ENCODE measurements at places on chromosomes 1 and 21.
A peak's percentile ranks its signal among the peaks of the same experiment; 100 is the strongest.

DNA sequence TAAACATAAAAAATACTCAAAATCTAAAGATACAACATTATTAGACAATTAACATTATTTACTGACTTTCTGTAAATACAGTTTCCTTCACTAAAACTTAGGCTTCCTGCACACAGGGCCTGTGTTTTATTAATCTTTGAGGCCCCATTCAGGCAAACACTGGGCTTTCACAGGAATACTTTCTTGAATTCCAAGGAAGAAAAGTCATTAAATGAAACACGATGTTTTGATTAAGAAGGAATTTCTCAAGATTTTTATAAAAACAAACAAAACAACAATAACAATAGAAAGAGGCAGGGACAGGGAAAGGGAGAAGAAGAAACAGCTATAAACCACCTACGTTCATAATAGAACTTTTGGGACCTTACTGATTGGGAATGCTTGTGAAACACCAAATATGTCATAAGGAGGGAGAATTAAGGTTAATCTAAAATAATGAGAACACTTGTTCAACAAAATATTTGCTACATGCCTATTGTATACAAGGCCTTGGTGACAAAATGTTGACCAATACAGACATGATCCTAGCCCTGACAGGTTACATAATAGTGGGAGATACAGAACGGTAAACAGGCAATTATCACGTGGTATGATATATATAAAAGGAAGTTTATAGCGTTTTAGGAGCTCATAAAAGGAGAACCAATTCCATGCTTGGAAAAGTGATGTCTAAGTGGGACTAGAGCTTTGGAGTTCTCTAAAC is 3.6 kb downstream of the DDAH1 start:
- DNase-seq, result no peak

GRCh38 chr1:30044656-30045144 is 678.7 kb downstream of the MATN1 start:
- no peak for DNase-seq

- DNase-seq, result peak; percentile 39
These were observed 22.4 kb downstream of the ARMH1 start for GRCh38 chr1:44696789-44697345.

DNA sequence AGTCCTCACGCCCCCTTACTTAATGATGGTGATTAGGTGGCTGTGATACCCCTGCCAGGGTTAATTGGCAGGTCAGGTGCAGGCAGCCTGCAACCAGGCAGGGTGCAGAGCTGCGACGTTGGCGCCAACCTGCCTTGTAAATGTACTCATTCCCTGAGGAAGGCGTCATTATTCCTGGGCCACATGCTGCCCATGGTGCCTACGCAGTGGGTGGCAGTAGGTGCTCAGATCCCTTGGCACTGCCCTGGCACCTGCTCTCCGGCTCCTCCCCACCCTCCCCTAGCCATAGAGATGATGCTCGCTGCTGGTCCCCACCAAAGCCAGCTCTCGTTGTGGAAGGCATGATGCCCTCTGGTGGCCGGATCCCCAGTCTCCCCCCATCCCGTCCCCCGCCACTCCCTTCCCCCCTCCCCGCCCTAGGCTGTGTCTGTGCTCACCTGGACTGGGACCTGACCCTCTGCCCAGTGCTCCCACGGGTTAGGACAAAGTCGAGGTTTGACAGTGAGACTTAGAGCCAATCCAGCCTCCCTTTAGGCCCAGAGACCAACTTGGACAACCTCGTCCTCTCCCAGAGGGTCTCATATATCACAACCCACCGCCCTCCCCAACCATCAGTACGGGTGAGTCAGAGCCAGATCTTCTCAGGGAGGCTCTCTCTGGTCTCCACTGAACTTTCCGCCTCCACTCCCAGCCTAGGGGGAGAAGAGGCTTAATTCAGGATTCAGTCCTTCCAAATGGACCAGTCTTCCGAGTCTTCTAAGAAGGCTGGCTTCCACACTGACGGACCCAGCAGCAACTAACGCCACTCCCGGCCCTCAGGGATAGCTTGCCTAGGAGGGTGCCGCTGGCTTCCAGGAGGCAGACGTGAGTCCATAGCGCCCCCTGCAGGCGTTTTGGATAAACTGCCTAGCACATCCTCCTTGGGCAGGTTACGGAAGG is 5.7 kb downstream of the KRTCAP2 start:
- DNase-seq, result peak; percentile 91

- DNase-seq, result no peak
These were observed 43.0 kb downstream of the PPP2R5A start for GRCh38 chr1:212328248-212328647.

GRCh38 chr1:231839999-231840398 is 213.4 kb downstream of the DISC1 start:
- no peak for DNase-seq

DNA sequence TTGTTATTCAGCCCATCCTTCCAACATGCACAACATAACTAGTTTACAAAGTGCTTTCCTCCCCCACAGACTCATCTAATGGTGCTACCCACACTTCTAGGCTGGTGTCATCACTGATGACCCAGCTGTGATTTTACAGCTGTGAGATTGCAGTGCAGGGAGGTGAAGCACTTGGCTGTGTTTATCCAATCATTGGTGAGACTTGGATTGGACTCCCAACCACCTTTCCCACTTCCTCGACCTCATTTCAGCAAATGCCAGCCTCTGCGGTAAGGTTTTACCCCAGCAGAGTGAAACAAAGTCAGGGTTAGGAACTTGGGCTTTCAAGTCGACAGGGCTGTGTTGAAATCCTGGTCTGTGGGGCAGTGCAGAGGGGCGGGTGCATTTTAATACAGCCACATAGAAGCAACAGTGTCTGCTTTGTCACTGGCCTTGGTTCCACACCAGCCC is 22.1 kb downstream of the ECHDC2 start:
- DNase-seq, result peak; percentile 22

DNA sequence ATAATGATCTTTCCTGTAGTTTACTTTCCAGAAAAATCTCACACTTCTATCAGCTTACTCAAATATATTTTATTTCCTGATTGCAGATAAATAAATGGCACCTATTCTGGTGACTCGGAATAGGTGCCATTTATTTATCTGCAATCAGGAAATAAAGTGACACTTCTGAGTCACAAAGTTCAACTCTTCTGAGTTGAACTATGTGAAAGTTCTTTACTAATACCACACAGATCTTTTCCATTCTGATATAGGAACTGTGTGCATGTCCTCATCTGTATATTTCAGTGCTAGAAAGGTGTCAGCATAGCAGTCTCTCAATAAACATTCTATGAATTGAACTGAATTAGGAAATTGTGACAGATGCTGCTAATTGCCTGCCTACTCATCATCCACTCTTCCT is 4.9 kb upstream of the VCAM1 start:
- no peak for DNase-seq

DNA sequence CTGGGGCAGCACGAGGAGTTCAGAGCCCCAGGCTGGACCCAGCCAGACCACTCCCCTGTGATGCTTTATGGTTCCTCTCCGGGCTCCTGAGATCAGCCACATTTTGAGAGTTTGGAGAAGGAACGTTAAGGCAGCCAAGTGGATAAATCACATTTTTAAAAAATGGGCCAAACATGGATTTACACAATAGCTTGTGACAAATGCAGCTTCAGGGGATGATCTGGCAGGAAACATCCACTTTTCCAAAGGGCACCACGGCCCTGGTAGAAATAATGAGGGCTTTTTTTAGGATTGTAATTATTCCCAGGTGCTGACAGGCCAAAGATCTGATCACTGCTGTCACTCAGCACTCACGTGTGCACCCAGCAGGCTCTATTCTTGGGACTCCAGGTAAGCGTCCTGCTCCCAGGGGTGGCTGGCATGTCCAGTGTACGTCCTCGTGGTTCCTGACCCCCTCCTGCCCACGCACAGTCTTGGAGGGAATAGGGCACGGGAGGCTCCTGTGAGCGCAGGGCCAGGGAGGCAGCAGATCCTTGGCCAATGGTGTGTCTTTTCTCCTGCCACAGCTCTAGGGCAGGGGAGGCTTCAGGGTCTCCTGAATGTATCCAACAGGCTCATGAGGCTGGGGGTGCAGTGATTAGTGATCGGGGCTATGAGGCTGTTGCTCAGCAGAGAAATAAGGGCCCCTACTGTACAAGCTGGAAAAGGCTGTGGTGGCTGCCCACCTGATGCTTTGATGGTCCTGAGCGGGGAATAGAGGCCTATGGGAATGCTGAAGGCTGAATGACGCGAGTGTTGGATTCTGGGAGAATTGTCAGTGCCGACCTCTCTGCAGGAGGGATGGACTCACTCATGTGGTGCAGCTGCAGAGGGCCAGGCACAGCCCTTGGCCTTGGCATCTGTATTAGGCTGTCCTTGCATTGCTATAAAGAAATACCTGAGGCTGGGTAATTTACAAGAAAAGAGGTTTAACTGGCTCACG is 415.7 kb downstream of the PTPRU start:
- no peak for DNase-seq

DNA sequence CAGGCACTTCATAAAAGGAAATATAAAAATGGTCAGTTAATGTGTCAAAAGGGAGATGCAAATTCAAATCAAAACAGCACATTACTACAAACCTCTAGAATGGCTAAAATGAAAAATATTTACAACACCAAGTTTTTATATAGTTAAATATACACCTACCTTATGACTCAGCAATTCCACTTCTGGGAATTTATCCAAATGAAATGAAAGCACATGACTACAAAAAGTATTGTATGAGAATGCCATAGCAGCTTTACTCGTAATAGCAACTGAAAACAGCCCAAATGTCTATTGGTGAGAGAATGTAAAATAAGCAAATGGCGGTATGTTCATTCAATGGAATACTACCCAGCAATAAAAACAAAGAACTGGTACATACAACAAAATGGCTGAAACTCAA is 175.8 kb upstream of the SPAG17 start:
- no peak for DNase-seq

DNA sequence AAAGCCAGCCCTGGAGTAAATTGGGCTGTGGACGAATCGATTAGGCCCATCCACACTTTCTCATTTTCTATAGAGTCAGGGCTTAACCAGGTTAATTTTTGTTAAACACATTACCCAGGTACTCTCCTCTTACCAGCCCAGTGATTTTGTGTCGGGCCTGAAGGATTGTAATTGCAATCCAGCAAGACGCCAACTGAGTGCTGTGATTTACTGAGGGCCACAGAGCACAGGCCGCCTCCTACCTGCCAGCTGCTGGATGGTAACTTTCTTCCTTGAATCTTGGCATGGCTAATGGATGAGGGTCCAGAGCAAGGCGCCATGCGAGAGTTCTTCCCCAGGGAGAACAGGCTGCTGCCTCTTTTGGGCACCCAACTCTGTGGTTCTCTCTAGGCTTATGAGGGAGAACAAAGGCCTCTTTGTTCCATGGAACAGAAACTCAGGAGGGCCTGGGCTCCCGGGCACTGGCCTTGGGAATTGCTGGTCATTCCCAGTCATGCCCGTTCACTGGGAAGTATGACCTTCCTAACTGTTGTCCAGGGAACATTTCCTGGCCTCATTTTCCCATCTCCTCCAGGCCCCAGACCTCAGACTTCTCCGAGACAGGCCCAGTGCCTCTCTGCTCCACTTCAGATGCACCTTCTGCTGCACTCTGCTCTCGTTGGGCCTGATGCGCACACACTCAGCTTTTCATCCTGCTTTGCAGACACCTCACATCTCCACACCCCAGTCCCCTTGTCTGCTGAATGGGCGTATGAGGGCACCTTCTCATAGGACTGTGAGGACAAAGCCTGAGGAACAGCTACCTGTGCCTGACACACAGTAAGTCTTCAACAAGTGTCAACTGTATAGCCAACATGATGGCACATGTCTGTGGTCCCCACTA is 57.3 kb downstream of the SYF2 start:
- DNase-seq, result no peak

- no peak for DNase-seq
These were observed 15.9 kb upstream of the KIF21B start for GRCh38 chr1:201039418-201039817.

GRCh38 chr1:105793536-105794146 is 1262.8 kb upstream of the PRMT6 start:
- peak; percentile 54 for DNase-seq

- no peak for DNase-seq
These were observed 6.4 kb downstream of the PLPPR4 start for GRCh38 chr1:99270646-99271045.

- DNase-seq, result no peak
These were observed 88.5 kb upstream of the GPR88 start for GRCh38 chr1:100449477-100449876.

GRCh38 chr21:29664615-29665014 is 275.2 kb downstream of the GRIK1 start:
- peak; percentile 3 for DNase-seq

GRCh38 chr1:55067022-55067778 is 27.9 kb downstream of the PCSK9 start:
- DNase-seq, result no peak

DNA sequence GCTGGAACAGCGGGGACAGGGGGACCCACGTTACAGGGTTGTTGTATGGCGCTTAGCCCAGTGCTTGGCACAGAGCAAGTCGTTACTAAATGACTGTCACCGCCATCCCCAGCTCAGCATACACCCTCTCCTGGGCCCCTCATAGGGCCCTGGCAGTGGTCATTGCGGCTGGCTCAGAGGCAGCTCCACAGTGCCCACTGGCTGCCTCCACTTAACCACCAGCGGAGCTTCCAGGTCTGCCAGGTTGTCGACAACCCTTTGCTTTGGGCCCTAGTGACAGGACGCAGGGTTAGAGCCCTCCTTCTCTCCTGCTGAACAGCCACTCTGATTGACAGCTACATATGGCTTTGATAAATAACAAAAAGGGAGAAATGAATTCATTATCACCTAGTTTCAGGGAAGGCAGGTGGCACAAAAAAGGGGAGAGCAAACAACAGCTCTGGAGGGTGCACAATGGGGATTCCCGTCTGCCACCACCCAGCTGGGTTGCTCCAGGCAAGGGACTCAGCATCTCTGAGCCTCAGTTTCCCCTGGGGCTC is 4.8 kb downstream of the EFHD2 start:
- no peak for DNase-seq

DNA sequence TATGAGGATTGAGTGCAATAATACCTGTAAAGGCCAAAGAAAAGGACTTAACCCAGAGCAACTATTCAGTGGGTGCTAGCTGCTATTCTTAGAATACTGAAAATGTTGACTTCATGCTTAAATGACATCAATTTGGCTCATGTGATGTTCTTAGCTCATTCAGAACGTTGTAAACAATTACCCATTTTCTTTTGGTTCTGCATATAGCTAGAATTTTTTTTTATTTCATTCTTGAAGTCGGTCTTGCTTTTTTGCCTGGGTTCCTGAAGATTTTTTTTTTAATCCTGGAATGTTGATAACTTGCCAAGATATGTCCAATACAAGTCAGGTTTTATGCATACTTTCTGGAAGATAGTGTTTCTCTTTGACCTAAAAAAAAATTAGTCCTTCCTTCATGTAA is 772.0 kb downstream of the LTN1 start:
- DNase-seq, result no peak

DNA sequence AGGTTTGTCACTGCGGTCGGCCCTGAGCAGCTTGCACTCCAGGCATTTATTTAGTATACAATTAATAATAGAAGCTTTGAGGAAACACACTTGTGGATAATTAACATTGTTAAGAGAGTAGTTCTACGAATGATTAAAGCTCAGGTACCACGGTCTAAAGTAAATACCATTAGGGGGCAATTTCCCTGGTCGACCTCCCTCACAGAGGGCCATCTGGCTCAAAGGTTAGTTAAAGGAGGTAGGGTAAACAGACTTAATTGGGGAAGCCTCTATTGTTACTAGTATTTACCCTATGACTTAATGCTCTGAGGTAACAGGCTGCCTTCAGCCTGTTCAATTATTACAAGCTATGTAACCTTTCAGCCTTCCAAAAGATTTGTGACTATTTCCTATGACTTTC is 122.3 kb upstream of the SLC44A3 start:
- no peak for DNase-seq
